ENCODE measurements at places on chromosomes 2 and 18.

GRCh38 chr18:63078471-63078870, 241.1 kb downstream of the BCL2 start:
- no peak for DNase-seq

DNA sequence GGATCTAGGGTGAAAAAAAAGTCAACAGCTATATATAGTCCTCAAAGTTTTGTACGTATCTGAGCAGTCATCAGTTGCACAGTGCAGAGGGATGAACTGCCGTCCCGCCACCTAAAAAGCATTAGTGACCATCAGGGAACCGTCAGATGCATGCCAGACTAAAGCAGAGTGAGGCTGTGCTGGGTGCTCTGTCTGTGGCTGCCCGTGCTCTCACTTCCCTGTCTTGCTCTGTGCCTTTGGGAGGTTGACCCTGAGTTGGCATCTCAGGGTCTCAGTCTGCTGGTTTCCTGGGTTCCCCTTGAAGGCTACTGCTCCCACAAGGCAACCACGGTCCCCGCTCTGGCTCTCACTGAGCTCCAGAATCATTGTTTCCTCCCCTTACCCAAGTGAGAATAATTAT, 11.1 kb downstream of the CLUL1 start:
- DNase-seq, result no peak

DNA sequence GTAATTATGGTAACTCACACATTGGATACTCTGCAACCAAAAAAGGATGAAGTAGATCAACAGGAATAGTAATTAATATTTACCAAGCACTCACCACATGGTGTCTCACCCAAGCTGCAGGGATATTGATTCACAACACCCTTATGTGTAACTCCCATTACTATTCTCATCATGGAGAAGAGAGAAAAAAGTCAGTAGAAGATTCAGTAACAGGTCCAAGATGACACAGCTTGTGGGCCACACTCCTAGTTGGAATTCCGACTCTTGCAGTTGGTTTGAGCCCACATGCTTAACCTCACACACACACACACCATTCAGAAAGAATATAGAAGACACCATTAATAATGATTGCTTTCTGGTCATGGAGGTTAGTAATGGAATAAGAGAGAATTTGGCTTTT, 1.7 kb upstream of the MLPH start:
- DNase-seq, result no peak

GRCh38 chr2:233047667-233048066, 12.5 kb upstream of the INPP5D start:
- DNase-seq, result no peak

DNA sequence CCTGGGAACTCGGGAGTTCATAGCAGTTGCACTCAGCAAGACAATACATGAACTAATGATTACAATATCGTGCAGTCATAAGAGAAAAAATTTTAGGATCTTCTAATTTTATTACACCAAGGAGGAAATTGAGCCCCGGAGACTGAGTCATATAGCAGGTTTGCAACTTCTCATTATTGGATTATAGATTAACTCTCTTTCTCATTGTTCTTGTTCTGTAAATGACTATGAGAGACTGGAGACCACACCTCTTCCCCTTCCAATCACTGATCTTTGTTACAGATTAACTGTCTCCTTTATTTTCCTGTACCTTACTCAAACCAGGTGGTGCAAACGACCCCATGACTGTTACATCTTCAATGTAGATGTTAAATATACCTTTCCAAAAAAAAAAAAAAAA, 435.8 kb upstream of the DDX18 start:
- no peak for DNase-seq

DNA sequence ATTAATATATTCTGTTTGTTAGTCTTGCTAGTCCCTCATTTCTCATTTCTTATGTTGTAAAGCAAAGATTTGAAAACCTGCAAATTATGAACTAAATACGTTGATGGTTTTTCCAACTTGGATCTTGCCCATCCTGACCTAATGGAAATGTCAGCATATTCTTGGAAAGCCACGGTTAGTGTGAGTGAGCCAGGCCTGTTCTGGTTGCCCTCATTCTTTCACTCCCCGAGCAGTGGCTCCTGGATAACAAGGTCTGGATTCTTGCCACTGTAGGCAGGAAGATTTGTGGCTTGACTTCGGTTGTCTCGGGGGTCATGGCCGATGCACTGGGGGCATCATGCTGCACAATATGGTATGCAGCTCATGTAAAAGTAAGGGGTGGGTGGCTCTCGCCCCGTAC, 359.1 kb downstream of the MEIS1 start:
- DNase-seq, result no peak

DNA sequence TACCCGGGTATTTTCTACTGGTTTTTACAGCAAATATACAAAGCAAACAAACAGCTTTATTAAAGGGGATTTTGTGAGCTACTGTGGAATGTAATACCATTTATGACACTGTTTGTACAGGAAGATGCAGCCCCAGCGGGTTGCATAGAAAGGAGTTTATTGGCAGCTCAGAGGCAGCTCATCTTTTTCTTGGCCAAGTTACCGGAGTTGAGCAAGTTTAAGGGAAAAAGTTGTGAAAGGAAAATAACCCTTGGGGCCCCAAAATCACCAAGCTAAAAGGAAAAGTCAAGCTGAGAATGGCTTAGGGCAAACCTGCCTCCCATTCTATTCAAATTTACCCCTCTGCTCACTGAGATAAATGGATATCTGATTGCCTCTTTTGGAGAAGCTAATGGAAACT, 60.8 kb downstream of the MOB4 start:
- peak; percentile 6 for DNase-seq

All from fibroblast of skin of back (primary cell).